HFFc6 (cell line): ENCODE measurements at places on chromosomes 6 and 20. TPM values are rescaled to one million over a fixed set of nuclear protein-coding genes. Genes with fewer than 3 reads are reported as not detected.
A peak's percentile ranks its signal among the peaks of the same experiment; 100 is the strongest.

DNA sequence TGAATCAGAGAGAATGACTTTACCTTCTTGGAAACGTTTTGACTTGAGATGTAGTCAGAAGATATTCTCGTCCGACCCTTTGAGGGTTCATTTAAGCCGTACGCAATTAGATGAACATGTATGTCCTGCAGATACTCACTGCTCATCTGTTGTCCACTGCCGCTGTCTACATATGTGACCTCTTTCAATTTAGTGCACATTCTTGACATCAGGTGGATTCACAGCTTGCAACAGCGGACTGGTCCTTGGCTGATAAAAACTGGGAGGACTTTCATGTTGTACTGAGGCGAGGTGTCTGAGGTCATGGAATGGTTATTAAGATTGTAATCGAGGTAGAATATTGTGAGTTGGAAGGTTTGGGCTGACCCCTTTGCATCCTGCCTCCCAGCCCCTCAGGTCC, 194.2 kb downstream of the JARID2 start:
- H3K4me3 ChIP-seq: no peak overlapping the region
- H3K27ac ChIP-seq: no peak overlapping the region; the same call in 1 of the 2 replicates
- H3K27me3 ChIP-seq: no peaks in the 10 kb centered on the region; the same call in none of the 2 replicates
- no peak for DNase-seq
- no peaks in the 10 kb centered on the region; the same call in 1 of the 2 replicates for H3K36me3 ChIP-seq
- peaks cover 71% of the 10 kb centered on the region for H3K4me1 ChIP-seq

DNA sequence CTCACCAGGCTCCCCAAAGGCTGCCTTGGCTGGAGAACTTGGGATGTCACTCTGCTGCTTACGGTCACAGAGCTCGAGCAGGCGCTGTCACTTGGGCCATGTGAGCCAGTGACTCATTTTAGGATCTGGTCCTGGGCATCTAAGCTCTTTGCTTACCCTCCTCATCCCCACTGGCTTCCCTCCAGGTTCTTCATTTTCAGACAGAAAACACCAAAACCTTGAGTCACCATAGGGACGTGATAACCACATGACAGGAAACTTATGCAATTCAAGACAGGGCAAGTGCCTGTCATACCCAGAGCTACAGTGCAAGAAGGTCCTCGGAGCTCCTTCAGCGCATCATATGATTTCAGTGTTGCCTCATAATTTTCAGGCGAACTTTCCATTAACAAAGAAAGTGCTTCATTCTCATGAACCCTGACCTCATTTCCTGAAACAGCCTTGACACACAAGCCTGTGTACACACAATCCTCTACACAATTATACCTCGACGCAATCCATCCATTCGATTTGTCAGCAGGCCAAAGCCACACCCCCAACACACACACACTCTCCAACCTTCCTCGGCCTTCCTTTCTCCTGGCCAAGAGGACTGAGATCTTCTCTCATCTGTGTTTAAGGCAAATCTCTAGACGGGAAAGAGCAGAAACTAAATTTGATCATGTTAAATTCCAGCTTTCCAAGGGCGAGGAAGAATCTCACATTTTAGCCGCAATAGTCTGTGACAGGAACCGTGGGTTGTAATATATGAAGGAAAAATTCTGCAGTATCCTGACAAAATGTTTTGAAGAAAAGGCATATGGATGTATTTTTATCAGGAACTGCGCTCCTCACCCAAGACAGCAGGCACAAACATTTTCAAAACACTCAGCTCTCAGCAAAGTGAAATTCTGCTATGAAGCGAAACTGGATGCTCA, 25.3 kb downstream of the TBC1D7 start:
- DNase-seq: peak; percentile 99
- peak overlapping the region; percentile 83 for H3K4me3 ChIP-seq
- H3K27ac ChIP-seq: peak overlapping the region; percentile 98
- peaks cover 50% of the 10 kb centered on the region for H3K4me1 ChIP-seq
- H3K36me3 ChIP-seq: peaks cover 50% of the 10 kb centered on the region

DNA sequence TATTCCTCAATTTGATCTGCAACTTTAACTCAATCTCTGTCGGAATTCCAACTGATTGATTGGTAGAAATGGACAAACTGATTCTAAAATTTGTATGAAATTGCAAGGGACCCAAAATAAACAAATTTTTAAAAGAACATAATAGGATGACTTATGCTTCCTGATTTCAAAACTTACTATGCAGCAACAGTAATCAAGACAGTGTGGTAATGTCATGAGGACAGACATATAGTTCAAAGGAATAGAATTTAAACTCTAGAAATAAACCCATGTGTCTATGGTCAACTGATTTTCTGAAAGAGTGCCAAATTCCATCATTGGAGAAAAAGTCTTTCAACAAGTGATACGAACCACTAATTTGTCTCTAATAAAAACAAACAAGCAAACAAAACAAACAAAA, 1320.1 kb upstream of the GJE1 start:
- H3K27ac ChIP-seq: no peak overlapping the region
- peaks cover 4% of the 10 kb centered on the region; the same call in 1 of the 2 replicates for H3K4me1 ChIP-seq
- H3K36me3 ChIP-seq: peaks cover 19% of the 10 kb centered on the region; the same call in 1 of the 2 replicates
- H3K27me3 ChIP-seq: no peaks in the 10 kb centered on the region
- DNase-seq: no peak

DNA sequence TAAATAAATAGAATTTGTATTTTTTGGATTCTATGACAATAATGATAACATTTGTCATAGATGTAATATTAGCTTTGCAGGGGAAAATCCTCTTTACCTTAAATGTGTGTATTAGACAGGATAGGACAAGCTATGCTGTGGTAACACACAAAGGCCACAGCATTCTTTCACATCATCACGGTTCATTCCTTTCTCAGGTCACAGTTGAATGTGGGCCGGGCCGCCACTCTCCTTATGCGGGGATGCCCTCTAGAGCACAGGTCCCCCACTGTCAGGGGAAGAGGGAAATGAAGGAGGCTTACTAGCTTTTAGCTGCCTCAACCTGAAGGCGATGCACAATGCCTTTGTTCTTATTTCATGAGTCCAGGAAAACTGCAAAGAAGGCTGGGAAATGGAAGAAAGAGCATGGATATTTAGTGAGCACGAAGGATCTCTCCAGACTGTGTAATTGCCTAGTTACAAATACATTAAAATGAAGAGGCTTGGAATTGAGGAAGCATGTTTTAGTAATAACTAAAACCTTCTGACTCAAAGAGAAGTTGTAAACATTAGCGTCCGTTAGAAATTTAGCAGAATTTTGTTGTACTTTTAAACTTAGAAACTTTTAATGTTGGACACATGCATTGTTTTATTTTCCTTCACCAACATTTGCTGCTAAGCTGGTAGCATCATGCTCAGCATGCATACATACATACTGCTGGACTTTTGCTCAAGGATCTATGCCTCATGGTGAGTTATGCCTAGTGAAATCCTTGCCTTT, 248.9 kb upstream of the FOXQ1 start:
- peaks cover 11% of the 10 kb centered on the region for H3K27me3 ChIP-seq
- H3K36me3 ChIP-seq: no peaks in the 10 kb centered on the region
- H3K27ac ChIP-seq: peak overlapping the region; percentile 19

DNA sequence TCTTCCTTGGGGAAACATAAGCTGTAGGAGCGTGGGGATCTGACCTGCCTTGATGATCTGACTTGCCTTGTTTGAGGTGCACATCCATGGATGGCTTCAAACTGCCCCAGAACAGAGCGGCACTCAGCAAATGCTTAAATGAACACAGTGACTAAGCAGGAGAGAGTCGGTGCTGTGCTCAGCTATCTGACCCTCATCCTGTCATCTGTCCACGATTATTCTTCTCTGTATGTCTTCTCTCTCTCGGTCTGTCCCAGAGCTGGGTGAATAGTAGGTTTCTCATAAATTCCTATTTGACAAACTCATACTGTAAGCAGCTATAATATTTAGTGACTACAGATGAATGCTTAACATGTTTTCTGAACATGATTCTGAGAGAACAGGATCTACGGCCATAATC, 37.3 kb downstream of the TRAM2 start:
- peak overlapping the region; percentile 83 for H3K4me3 ChIP-seq
- peaks cover 43% of the 10 kb centered on the region for H3K36me3 ChIP-seq
- DNase-seq: peak; percentile 81
- H3K4me1 ChIP-seq: peaks cover 100% of the 10 kb centered on the region

GRCh38 chr6:163248051-163248450, 166.5 kb upstream of the QKI start:
- no peaks in the 10 kb centered on the region; the same call in none of the 2 replicates for H3K27me3 ChIP-seq
- H3K4me3 ChIP-seq: no peak overlapping the region
- H3K4me1 ChIP-seq: peaks cover 8% of the 10 kb centered on the region; the same call in 1 of the 2 replicates
- no peak overlapping the region for H3K27ac ChIP-seq
- DNase-seq: no peak

- H3K4me3 ChIP-seq: no peak overlapping the region
- H3K36me3 ChIP-seq: no peaks in the 10 kb centered on the region
- H3K27ac ChIP-seq: no peak overlapping the region
- peaks cover 14% of the 10 kb centered on the region for H3K4me1 ChIP-seq
- H3K27me3 ChIP-seq: no peaks in the 10 kb centered on the region; the same call in 1 of the 2 replicates
Measured at GRCh38 chr20:8476021-8476420, 344.0 kb downstream of the PLCB1 start.

- DNase-seq: no peak
- peaks cover 10% of the 10 kb centered on the region for H3K4me1 ChIP-seq
- H3K36me3 ChIP-seq: peaks cover 9% of the 10 kb centered on the region; the same call in 1 of the 2 replicates
- H3K27ac ChIP-seq: no peak overlapping the region
- H3K27me3 ChIP-seq: no peaks in the 10 kb centered on the region
Measured at GRCh38 chr20:8443464-8444072, 311.5 kb downstream of the PLCB1 start.

DNA sequence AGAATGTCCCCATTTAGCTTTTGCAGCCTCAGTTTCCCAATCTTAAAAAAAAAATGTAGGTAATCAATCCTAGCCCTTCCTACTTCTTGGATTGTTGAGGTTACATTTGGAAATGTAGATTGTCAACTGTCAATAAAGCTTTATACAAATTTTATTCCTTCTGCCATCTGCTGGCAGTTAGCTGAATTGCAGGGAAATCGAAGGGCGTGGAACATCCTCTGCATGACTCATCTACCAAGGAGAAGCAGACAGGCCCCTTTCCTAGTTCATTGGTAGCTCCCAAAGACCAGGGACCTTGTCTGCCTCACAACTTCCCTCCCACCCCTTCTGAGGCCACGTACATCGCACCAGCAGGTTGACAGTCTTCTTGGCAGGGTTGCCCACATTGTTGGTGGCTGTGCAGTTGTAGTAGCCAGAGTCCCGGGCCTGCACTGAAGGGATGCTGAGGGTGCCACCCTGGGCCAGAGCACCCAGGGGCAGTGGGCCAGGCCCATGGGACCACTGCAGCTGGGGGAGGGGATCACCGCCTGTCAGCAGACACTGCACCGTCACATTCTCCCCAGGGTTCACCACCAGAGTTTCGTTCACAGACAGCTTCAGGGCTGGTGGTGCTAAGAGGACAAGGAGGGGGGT, 43.6 kb downstream of the MDGA1 start:
- H3K36me3 ChIP-seq: peaks cover 10% of the 10 kb centered on the region; the same call in 1 of the 2 replicates
- no peak overlapping the region for H3K4me3 ChIP-seq
- peaks cover 8% of the 10 kb centered on the region for H3K27me3 ChIP-seq
- peak; percentile 51 for DNase-seq
- peaks cover 20% of the 10 kb centered on the region for H3K4me1 ChIP-seq
- H3K27ac ChIP-seq: no peak overlapping the region

DNA sequence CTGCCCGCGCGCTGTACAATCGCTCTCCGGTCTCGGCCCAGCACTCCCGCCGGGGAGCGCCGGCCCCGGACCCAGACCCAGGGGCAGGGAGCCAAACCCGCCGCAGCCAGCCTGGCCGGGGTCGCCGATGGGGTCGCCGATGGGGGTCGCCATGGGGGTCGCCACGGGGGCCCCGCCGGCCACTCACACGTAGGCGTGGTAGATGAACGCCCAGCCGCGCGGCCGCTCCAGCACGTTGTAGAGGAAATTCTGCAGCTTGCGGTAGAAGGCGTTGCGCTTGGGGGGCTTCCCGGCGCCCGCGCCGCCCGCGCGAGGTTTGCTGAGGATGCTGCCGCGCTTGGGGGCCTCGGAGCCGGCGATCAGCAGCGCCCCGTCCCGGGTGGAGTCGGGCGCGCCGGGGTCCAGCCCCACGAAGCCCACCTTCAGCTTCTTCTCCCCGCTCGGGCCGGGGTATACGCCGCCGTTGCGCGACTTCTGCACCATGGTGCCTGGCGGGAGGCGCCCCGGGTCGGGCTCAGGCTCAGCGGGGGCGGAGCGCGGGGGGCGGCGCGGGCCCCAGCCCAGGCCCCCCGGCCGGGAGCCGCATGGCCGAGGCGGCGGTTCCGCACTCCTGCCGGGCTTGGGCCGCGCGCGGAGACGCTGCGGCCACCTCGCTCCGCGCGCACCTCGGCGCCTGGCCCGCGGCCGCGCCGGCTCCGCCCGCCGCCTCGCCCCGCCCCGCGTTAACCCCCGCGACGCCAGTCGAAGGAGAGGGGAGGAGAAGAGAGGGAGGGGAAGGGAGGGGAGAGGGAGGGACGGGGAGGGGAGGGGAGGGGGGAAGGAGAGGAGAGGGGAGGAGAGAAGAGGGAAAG, at the start of gene KCNQ2:
Gene KCNQ2, minus strand, starts transcription at position 675 of the 851 bp plus-strand sequence. Its CDS starts 192 bp downstream, at position 483.
- peaks cover 23% of the 10 kb centered on the region for H3K27me3 ChIP-seq
- no peaks in the 10 kb centered on the region for H3K36me3 ChIP-seq
- no peak within 1 kb of the TSS for H3K4me3 ChIP-seq
- no peak within 1 kb of the TSS for H3K27ac ChIP-seq
- H3K4me1 ChIP-seq: no peaks in the 10 kb centered on the region

DNA sequence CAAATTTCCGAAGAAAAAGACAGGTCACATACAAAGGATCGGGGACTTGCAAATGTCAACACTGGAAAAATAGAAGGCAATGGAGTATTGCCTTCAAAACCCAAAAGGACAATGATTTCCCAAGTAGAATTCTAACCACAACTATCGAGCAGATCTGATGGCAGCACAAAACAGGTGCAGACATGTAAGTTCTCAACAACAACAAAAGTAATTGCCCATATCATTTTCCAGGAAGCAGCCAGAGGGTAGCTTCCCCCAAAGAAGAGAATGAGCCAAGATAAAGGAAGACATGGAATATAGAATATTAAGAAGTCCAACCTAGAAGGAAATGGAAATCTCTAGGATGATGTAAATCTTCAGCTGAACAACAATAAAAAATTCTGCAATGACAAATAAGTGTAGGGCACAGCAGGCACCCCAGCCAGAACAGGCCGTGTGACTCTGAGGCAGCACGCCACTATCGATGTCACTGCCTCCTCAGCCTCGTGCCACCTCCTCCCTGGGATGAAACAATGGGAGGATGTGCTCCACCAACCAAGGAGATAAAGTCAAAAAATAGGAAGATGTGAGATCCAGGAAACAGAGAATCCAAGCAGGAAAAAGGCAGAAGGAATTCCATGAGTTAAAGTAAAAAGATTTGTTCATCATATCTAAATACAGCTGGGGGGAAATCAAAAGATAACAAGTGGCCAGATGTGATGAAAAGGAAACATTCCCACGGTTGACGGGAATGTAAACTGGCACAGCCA, 34.1 kb downstream of the SERPINB1 start:
- H3K4me1 ChIP-seq: peaks cover 5% of the 10 kb centered on the region; the same call in 1 of the 2 replicates
- H3K36me3 ChIP-seq: no peaks in the 10 kb centered on the region
- no peak overlapping the region for H3K27ac ChIP-seq
- no peak for DNase-seq
- H3K4me3 ChIP-seq: no peak overlapping the region

CYP39A1 gene
- total RNA-seq: not detected in 3 replicates

BCKDHB gene
- 17.9 to 18.5 TPM (median 18.2 TPM) in 3 replicates for total RNA-seq

PDE10A gene
- total RNA-seq: 2.0 TPM in 1 of 3 replicates, not detected in the others

CST4 gene
- total RNA-seq: not detected in 3 replicates

TBC1D7 gene
- total RNA-seq: 11.5 to 14.2 TPM (median 12.3 TPM) in 3 replicates

ZNF451 gene
- 47.9 to 48.5 TPM (median 48.1 TPM) in 3 replicates for total RNA-seq
